ENCODE measurements at places on chromosomes 7 and 10.

DNA sequence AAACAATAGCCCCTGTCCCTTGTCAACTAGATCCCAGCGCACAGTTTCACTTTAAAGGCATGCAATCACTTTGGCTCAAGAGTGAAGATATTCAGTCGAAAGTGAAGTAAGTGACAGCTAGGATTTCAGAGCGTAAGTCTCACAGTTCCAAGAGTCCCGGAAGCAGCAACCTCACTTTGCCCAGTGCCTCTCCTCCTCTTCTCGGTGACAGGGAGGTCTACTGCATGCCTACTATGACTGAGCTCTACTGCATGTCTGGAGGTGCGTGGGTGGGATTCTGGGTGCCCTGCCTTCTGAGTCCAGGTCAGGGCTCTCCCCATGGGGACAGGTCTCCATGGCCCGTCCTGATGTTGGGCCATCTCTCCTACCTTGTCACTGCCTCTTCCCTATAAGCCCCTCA is 17.0 kb downstream of the PRKCQ start:
- no peak for DNase-seq

DNA sequence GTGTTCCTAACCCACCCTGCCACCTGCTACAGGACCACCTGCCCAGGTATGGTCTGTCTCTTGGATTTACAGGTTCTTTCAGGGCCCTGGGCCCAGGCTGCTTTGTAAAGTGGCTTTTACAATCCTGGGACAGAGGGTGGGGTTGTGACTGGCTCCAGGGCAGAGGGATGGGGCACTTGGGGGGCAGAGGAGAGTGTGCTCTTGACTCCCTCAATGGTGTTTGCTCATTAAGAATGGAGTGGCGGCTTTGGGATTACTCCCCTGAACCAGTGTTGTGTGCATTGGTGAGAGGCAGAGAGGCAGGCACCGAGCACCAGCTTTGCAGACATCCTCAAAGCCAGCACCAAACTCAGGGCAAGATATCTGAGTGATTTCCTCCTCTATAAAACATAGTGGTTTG is 43.5 kb downstream of the VWA2 start:
- no peak for DNase-seq

GRCh38 chr10:119687192-119688032 is 36.2 kb downstream of the BAG3 start:
- DNase-seq = no peak

DNA sequence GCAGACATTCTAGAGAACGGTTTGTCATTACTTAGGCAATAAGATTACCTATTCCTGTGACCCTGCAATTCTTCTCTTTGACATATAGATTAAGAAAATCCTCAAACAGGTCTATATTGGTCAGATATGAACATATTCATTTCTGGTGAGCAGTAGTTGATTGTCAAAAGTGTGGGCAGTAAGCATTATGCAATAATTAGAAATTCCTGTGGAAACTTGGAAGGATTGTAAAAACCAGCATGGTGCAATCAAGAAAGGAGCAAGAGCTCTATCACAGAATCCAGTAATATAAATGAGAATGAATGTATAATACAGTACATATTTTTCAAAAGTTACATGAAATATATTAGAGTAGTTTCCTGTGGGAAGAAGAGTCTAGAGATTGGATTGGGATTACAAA is 406.5 kb downstream of the SUGCT start:
- DNase-seq = no peak

- no peak for DNase-seq
These were observed 36.0 kb downstream of the MAT1A start for GRCh38 chr10:80253266-80253962.

- no peak for DNase-seq
These were observed 582.8 kb upstream of the NRP1 start for GRCh38 chr10:33917069-33917780.

DNA sequence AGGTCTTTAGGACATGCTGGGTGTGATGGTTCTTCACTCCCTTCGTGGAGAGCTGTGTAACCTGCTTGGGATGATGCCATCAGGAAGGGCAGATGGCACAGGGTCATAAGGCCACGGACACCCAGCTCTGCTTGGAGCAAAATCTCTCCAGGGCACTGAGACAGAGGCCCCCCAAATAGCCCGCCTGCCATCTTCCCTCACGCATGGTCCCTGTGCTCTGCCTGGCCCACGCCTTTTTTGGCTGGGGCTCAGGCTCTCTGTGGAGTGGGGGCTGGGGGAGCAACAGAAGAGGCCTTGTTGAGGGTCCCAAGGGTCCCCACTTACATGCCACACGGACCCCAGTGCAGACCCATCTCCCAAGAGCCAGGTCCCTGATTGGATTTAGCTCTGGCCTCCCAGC is 93.3 kb upstream of the RET start:
- no peak for DNase-seq

DNA sequence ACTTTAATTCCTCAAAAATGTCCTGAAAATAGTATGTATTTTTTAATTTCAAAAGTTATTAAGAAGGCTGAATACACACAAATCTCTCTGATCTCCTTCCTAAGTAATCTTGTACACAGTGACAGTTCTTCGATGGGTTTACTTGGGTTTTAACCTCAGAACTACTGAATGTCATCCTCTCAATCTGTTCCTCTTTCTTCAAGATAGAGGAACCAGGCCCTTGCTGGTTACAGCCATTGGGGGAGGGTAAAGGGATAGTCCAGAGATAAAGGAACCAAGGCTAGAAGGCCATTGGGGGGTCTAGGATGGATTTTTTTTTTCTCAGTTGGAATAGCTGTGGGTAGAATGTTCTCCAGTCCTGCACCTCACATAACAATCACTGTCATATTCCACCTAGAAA is 224.9 kb downstream of the SKIDA1 start:
- DNase-seq = no peak

GRCh38 chr7:42946627-42946950 is 14.4 kb downstream of the MRPL32 start:
- no peak for DNase-seq

DNA sequence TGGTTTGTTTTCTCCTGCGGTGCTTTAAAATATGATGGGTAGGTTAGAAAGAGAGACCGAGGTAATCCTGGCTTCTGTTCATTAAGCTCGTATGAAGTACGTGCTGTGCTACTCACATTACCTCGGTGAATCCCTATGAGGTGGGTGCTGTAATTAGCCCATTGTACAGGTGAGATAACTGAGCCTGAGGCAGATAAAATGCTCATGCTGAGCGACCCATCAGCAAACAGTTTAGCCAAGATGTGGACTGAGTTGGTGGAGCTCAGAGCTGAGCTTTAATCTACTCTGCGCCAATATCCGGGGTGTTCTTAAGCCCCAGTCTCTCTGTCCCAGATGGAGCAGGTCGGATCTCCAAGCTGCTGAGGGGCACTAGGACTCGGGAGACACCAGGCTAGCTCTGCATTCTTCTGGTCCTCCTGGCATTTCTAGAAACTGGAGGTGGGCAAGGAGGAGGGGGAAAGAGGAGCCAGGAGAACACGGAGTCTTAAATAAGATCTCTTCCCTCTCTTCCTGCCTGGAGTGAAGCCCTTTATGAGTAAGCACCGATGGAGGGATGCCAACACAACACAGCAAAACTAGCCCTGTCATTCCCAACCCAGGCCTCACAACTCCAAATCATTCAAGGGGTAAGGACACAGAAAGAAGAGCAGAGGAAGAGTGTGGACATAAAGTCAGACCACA is 458.5 kb downstream of the KCNMA1 start:
- no peak for DNase-seq

DNA sequence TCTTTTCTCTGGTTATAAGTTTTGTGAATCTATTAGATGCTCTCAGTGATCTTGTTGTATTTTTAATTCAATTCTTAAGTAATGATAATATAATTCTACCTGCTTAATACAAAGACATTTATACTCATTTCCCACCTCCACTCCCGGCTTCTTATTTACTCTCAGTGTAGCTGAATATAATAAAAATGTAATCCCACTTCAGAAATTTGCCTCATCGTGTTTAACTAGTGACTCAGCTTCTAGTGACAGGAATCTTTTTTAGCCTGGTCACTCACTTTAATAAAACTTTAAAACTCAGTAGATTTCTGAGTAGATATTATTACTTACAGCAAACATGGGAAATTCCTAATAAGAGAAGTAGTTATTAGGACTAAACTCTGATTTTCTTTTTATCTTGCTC is 1506.2 kb upstream of the LRRTM3 start:
- no peak for DNase-seq

- no peak for DNase-seq
These were observed 62.0 kb downstream of the CFAP46 start for GRCh38 chr10:132880128-132880981.
